ENCODE measurements at places on chromosomes 5 and 9.

DNA sequence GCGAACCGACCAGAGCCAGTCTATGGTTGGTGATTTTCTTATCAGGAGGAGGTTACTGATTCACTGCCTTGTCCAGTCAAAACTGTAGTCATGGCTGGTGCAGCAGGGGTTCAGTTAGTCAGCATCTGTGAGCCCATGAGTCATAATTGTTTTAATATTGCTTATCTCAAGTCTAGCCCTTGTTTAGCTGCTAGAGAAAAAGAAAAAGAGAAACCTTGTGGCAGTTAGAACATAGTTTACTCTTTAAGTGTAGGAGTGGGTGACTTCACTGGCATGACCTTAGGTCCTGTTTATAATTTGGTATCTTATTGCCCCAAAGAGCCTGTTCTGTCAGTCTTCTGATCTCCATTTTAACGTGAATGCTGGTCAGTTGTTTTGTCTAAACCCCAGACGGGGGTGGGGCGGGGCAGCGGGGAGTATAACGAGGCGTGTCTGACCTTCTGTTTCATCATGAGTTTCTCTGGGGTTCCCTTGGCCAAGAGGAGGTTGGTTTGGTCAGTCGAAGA lies 76.9 kb upstream of the NFIL3 start:
- DNase-seq, result no peak

- DNase-seq, result no peak
These were observed 143.7 kb downstream of the C5orf15 start for GRCh38 chr5:133824661-133825254.

- DNase-seq, result no peak
These were observed 326.7 kb upstream of the GRAMD2B start for GRCh38 chr5:126096442-126097006.

DNA sequence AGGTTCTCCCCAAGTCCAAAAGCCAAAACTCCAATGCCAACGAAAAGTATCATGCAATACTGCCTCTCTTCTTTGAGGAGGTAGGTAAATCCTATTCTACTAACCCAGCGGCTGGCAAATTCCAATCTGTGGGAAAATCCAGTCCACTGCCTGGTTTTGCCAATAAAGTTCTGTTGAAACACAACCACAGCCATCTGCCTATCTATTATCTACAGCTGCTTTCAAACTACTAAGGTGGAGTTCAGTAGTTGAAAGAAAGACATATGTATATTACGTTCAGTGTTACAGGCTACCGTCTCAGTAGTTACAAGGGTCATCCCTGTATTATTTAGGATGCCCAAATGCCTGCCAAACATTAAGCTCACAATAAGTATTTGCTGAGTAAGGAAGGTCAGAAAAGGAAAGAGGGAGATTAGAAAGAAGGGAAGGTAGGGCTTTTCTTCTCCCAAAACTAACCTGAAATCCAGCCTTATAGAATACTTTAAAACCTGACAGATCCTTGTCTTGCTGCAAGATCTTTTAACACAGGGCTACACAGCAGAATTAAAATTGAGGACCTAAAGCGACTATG lies 16.2 kb downstream of the ARL15 start:
- no peak for DNase-seq

DNA sequence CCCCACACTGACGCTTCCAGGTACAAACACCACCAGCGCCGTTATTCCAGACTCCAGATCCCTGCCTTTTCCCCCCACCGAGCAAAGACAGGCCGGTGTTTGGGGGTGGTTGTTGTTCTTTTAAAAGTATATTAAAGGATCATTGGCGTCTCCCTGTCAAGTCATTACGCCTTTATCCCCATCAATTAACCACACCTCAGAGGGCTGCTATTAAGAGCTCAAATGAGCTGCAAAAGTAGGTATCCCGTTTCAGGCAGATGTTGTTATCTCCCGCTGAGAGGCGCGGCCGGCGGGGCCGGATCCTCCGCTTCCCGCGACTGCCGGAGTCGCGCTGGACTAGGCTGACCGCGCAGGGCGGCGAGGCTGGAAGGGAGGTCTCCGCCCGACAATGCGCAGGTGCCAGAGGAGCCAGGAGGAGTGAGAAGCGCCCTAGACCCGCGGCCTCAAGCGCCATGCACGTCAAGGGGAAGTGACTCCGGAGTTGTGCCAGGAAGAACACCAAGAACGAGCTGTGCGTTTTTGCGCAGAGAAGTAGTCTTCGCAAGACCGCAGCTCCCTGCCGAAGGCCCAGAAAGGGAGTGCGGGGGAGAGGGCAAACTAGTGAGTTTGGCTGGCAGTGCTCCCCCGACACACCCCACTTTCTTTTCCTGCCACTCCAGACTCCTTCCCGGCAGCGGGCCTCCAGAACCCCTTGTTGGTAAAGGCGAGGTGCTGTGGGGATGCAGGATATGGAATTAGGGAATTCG lies 8.2 kb downstream of the NR2F1-AS1 start:
- no peak for DNase-seq

DNA sequence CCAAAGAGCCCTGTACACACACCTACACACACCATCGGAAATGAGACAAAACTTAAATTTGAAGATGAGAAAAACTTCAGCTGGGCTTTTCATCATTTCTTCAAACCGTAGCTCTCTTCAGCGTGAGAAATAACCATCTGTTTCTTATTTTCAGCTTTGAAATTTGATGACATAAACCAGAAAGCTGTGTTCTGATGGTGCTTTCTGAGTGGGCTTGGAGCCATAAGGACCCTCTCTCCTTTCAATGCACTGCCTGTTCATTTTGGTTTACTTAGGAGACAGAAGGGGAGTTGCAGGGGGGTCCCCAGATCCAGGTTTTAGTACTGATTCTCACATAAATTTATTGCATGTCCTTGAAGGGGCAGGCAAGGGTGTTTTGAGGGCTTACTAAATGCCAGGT lies 9.5 kb downstream of the FBXO10 start:
- DNase-seq, result no peak

DNA sequence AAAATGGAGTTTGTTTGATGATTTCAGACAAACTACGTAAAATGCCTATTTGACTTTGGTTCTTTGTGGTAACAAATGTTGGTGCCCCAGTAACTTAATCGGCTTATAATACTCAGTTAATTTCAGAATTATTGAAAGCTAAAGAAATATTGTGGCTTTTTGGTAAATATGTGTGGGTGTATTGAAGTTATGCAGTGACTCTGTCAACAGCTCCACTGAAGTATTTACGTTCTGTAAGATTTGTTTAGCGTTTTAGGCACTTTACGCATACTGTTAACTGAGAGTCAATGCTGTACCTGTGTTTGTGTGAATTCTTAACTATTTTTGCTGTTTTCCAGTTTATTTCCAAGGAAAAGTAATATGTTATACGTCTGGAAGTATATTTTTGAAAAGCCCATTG lies 2.2 kb downstream of the RAD23B start:
- DNase-seq, result no peak

DNA sequence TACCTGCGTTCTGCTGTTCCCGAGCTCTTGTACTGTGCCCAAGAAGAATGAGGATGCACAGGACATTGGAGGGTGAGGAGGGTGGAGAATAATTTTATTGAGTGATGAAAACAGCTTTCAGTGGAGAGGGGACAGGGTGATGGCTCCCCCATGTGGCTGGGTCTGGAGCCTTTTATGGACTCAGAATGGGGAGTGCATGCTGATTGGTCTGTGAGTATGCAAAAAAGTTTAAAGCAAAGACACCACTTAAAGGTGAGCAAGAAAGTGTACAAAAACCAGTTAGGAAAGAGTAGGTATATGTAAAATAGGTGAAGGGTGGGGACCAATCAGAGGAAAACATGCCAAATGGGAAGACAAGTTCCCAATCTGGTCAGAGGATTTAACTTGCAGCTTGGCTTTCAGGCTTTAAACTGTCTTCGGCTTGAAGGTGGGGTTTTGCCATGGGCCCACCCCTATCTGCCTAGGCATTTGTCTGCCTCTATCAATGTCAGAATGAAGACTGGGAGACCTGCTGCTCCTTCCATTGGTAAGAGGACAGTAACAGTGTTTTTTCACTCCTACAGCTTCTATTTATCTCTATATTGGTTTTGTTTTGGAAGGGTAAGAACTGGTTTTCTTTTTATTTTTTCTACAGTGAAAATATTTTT lies 118.0 kb upstream of the RAI14 start:
- no peak for DNase-seq

- peak; percentile 81 for DNase-seq
These were observed 937 bp upstream of the HMGCR start for GRCh38 chr5:75335952-75336614.

DNA sequence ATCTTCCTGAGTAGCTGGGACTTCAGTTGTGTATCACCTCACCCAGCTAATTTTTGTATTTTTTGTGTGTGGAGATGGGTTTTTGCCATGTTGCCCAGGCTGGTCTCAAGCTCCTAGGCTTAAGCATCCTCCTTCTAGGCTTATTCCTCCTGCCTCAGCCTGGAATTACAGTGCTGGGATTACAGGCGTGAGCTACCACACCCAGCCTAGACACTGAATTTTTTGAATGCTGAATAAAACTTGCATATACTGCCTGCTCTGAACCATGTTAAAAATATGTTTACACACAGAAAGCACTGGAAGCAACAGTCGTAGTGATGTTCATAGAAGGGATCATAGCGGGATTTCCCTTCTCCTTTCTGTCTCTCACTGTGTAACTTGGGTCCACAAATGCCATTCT lies 121.3 kb upstream of the ICE1 start:
- DNase-seq, result no peak

DNA sequence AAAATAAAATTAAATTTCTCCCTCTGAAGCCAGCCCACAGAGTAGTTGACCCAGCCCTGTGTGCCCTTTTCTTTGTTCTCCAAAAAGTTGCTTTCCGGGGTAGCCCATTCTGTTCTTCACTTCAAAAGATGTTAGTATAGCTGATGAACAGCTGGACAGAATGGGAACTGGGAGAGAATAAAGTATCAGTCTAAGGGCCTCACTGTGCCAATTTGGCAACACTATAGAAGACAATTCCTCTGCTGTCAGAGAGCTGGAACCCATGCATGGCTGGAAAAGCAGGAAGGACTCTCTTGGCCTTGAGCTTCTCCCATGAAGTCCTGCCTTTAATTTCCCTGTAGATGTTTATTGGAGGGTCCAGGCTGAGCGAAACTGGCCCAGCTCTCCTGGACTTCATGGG lies 11.0 kb upstream of the TNFSF8 start:
- no peak for DNase-seq

GRCh38 chr5:84274585-84275468 lies 109.9 kb downstream of the EDIL3 start:
- DNase-seq, result peak; percentile 9

DNA sequence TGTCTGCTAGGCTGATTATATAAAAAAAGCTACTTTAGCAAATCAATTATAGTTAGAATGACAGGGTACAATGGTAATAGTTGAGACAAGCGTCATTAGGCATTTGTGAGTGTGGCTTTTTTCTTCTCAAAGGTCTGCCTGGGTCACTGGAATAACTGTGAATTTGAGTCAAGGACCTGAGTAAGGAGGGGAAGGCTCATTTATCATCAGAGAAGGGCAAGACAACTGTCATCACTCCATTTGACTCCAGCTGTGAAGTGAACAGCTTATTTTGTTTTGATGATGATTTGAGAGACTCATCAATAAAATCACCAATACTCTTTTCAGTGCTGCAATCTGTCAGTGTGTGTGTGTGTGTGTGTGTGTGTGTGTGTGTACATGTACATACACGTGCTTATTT lies 118.6 kb downstream of the MAT2B start:
- DNase-seq, result no peak

DNA sequence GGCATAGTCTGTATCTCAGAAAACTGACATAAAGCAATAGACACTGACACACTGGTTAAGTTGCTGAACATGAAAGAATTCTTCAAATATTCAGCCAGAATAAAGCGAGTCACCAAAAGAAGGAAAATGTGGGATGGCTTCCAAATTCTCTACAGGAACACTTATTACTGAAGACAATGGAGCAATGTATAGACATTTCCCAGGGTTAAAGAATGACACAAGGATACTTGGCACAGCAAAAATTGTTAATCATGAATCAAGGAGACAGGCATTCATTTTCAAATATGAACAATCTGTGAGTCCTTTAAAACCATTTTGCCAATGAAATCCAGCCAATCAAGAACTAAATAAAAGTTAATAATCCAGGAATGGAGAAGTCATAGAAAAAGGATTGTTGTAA lies 92.5 kb downstream of the MTX3 start:
- no peak for DNase-seq

DNA sequence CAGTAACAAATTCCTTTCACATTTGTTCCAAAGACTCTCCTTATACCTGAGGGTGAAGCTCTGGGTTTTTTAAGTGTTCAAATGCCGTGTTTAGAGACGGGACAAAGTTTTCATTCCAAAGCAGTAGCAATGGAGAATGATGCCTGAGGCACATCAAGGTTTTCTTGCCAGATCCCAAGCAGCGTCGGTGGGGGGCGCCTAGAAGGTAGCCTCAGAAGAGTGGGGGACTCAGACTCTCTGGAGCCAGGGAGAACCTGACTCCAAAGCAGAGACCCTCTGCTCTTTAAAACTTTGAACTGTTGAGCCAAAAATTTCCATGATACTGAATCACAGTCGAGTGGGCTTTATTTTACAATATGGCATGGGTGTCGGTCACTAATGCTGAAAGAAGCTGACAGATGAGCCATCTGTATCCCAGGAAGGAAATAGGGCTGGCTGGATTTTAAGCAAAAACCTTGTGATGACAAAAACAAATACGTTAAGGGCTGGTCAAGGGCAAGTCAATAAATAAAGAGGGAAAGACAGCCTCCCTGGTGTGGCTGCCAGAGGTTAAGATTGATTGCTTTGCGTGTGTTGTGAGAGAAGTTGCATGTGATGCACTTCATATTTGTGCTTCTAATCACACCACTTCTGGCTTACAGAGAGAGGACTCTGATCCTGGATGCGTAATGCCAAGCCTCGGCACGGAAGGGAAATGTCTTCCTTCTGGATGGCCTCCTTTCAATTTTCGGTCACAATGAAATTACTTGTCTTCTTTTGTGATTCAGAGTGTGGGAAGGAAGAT lies 161.1 kb upstream of the EFNA5 start:
- DNase-seq, result no peak

DNA sequence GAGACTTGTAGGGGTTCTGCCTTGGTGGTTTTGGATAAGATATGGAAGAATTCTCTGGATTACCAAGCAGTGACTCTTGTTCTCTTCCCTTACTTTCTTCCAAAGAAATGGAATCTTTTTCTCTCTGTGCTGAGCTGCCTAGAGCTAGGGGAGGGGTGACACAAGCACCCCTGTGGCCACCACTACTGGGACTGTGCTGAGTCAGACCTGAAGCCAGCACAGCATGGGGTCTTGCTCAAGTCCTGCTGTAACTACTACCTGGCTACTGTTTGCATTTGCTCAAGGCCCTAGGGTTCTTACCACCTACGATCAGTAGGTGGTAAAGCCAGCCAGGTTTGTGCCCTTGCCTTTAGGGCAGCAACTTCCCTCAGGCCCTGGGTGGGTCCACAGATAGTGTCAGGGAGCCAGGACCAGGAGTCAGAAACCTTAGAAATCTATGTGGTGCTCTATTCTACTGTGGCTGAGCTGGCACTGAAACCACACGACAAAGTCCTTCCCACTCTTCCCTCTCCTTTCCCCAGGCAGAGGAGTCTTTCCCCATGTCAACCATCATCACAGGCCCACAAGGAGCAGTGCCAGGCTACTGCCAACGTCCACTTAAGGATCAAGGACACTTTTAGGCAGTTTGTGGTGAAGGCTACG lies 53.8 kb downstream of the SREK1 start:
- DNase-seq, result peak; percentile 3

All from HepG2 (cell line).